ENCODE measurements at places on chromosomes 3 and 15.

- DNase-seq = no peak
These were observed 220.5 kb downstream of the TJP1 start for GRCh38 chr15:29601811-29602210.

DNA sequence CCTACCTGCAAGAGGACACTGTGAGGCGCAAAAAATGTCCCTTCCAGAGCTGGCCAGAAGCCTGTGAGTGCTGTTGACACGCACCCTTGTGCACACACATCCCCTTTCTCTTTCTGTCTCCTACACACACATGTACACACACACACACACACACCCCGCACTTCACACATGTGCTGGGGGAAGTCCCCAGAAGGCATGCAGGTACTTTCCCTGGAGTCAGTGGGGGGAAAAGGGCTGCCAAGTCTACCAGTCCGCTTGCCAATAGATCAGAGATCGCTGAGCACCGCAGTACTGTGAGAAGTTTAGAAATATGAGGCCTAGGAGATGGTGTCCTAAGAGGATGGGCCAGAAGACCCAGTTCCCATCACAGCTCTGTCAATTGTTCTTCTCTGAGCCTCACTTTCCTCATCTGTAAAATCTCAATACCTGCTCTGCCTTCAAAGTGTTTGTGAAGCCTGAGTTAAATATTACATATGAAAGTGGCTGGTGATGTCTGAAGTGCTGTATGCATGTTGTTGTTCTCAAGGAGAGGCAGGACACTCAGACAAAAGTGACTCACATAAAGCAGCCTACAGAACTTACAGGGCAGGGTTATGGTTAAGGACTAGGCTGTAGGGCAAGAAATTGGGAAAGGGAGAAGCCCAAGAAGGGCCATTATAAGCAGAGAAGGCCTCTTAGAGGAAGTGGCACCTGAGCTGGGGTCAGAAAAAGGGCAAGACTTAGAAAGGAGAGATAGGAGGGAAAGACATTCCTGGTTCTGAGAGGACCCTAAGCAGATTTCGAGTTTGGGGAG is 6.8 kb downstream of the IL17RE start:
- no peak for DNase-seq

DNA sequence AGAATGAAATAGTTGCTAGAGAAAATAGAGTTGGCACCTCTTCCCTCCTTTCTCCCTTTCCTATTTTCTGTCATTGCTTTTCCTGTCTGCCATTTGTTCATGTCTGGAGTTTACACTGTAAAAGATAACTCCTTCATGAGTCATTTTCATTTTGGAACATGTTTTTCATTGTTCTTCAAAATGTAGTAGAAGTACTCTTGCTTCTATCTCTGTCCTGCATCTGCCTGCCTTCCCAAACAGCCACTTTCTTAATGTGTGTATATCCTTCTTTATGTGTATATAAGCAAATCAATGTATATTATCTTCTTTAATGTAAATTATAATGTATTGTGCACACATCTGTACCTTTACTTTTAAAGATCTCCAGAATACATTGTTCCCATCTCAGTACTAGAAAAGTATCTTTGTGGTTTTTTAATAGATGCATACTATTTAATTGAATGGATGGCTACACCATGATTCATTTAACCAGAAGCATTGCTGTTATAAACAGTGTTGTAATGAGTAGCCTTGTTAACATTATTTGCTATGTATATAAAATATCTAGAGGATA is 41.1 kb downstream of the TSC22D2 start:
- DNase-seq = no peak

DNA sequence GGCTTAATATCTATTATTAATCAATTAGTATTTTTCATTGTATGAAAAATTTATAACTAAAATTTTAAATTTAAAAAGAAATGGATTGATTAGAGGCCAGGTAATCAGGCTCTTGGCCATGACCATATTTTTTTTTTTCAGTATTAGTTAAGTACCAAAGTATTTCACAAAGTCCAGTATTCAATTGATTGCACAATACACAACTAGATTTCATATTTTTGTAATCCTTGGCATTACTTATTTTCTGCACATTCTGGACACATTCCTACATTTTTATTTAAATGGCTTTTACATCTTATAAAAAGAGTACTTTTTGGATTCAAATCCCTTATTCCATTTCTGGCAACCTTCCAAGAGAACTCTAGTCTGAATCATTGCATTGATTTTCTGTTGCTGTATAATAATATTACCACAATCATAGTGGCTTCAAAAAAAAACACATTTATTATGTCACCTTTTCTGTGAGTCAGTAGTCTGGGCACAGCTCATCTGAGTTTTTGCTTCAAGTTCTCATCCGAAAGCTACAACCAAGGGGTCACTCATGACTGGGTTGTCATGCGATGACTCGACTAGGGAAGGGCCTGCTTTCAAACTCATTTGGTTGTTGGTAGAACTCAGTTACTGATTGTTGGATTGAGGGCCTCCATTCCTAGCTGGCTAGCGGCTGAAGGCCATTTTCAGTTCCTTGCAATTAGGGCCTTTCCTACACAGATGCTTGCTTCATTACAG is 90.7 kb downstream of the CNTN6 start:
- DNase-seq = no peak

DNA sequence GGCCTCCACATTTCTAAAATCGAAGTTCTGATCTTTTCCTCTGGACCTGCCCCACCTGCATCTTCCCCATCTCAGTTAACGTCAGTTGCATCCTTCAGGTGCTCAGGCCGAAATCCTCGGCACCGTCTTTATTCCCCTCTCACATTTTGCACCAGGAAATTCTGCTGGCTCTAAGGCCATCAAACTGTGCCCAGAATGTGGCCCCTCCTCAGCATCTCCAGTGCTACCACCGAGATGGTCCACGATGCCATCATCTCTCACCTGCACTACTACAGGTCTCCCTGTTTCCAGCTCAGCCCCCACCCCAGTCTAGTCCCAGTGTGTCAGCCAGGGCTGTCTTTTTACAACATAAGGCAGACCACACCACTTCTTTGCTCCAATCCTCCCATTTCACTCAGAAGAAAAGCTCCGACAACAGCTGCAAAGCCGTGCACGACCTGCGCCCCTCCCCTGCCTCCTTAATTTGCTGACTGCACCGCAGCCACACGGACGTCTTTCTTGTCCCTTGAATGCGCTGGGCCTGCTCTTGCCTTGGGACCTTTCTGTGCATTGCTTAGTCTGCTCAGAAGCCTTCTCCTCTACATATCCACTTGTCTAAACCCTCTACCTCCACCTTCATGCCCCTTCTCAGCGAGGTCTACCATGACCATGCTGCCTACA is 14.4 kb downstream of the MUC20 start:
- no peak for DNase-seq

- DNase-seq = peak; percentile 54
These were observed 62.5 kb downstream of the SFMBT1 start for GRCh38 chr3:52983336-52983807.

DNA sequence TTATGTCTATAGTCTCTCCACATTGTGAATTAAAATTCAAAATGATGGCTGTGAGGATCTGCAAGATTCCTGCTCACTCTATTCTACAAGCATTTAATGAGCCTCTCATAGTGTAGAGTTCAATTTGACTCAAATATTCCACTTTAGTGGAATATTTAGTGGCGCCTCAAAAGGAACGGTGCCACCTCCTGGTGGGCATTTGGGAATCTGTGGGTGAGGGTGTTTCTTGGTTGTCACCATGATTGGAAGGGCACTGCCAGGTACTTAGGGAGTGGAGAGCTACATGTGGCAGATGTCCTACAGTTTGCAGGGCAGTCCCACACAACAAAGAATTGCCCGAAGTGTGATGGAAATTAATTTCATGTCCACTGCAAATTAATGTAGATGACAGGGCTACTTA is 21.5 kb upstream of the KCNMB3 start:
- DNase-seq = no peak

DNA sequence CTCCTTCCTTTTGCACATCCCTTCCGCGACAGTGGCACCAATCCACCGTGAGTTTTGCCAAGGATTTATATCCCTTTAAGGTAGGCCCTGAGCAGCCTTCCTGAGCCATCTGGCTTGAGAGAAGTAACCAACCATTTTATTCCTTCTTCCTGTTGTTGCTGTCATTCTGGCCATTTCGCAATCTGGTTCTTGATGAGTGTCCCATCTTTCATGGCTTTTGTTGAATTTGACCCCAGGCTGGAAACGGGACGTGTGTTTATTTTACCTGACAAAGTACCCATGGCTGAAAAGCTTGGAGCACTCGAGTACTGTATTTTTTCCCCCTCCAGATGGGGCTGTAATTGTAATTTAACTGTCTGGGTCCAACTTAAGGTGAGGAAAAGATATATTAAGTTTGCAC is 173.4 kb downstream of the WNT5A start:
- no peak for DNase-seq

- DNase-seq = no peak
These were observed 2.4 kb downstream of the ADAMTS9 start for GRCh38 chr3:64685331-64685799.

DNA sequence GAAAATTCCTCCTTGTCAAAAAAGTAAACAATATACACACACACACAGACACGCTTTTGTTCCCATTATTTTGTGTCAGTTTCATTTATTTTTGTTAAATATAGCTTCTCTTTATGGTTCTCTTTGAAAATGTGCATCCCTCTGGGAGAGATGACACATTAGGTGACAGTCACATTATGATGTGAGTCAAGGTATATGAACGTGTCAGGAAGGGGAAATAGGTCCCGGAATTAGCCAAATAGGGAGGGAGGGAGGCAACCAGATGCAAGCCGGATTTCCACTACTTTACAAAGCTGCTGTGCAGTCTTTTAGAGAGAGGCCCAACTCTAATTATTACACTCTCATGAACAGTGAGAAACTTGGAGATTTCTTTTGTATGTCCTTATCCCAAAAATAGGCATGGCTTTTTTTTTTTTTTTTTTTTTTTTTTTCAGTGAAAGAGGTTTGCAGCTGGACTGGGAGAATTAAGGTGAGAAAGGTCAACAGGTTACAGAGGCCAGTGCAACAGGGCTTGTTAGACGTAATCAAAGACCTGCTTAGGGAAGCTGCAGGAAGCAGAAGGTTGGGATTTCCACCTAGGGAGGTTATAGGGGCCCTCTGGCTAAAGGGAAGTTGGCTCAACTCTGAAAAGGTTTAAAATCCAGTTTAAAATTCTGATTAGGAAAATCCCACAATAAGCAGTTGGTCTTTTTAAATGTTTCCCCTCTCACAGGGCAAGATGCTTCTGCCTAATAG is 240.5 kb upstream of the UBE2E1 start:
- no peak for DNase-seq

- no peak for DNase-seq
These were observed 44.4 kb downstream of the ADAMTSL3 start for GRCh38 chr15:83698294-83698693.

Measured in AML-193 (cell line).